ENCODE measurements at places on chromosomes 5 and 9. TPM values are rescaled to one million over a fixed set of nuclear protein-coding genes. Genes with fewer than 3 reads are reported as not detected.

DNA sequence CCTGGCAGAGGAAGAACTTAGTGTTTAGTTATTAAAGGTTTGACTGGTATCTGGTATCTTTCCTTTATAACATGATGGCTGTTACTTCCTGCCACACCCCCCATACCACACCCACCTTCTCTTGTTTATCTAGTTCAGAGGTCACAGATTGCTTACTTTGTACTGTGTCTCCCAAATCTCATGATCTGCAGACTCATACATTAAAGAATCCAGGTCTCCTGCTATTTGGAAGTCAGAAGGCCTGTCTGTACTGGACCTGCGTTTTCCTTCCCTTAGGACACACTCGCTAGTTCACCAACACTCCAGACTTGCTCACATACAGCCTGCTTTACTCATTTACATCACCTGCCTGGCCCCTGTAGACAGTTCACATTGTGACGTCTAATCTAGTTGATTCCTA, 39.3 kb downstream of the NUDT12 start:
- no peak for DNase-seq

DNA sequence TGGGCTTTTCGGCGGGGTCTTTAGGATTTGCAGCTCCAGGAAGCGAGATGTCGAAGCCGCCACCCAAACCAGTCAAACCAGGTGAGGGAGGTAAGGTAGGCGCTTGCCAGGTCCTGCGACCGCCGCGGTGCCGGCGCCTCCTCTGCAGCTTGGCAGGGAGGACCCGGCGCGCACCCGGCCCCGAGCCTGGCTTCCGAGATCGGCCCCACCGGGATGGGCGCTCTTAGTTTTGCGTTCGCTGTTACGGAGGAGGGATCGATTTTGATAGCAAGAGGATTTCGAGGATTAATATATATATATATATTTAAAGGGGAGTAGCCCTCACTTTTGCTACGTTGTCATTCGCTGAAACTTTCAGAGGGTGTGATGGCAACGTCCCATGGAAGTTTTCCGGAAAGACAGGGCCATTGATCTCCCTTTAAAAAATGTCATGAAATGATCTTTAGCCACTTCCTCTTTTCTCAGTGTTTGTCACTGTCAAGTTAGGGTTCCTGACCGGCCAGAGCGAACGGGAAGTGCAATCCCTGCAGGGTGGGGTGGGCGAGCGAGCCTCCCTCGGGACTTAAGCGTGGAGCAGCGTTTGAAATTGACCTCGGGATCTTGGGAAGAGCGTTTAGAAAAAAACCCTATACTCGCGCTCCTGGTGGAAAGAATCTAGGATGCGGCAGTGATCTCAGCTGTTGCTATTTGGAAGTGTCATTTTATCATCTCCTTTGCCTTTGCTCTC, 495 bp downstream of the OSTF1 start:
- peak; percentile 78 for DNase-seq

Gene NTRK2
- total RNA-seq: not detected

Gene PCDHB2
- 1.9 TPM for total RNA-seq

Measured in H7 (cell line).